ACHN (cell line): ENCODE measurements at places on chromosomes 5 and 9.

DNA sequence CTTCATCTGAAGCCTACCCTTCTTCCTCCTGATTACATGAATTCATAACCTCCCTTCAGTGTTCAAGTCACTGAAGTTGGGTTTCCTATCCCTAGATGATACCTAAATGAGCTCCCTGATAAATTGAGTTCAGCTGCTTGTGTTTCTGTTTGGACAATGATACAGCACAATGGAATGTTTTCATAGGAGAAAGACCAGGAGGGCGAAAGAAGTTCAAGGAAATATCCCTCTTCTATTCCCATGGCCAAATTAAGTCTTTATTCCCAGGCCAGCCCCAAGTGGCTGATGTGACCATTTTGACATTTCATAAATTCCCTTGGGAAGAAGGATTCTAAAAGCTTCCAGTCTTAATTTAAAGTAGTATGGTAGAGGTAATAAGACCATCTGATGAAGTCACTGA lies 555.8 kb upstream of the CLINT1 start:
- no peak for DNase-seq

- DNase-seq = no peak
Measured at GRCh38 chr5:1291611-1292080, 3.2 kb downstream of the TERT start.

GRCh38 chr5:76379316-76379715 lies 23.8 kb upstream of the IQGAP2 start:
- no peak for DNase-seq

DNA sequence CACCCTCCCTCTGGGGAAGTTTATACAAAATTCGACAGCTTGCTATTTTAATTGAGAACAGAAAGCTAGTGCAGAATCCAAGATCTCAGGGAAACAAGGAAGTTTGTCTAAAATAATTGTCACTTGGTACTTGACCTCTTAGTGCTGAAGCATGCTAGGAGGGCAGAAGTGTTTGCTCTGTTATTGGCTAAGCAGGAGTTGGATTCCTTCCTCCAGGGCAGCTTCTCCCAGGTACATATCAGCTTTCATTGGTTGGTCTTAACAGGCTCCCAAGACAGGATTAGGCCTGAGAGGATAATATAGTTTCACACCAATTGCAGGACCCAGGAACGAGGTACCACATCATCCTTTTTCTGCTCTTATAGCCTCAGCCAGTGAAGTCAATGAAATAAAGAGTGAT lies 432.8 kb downstream of the IRX1 start:
- no peak for DNase-seq

- no peak for DNase-seq
Measured at GRCh38 chr5:34045996-34046395, 3.0 kb upstream of the C1QTNF3 start.

GRCh38 chr5:103902893-103903292 lies 340.3 kb upstream of the NUDT12 start:
- no peak for DNase-seq

DNA sequence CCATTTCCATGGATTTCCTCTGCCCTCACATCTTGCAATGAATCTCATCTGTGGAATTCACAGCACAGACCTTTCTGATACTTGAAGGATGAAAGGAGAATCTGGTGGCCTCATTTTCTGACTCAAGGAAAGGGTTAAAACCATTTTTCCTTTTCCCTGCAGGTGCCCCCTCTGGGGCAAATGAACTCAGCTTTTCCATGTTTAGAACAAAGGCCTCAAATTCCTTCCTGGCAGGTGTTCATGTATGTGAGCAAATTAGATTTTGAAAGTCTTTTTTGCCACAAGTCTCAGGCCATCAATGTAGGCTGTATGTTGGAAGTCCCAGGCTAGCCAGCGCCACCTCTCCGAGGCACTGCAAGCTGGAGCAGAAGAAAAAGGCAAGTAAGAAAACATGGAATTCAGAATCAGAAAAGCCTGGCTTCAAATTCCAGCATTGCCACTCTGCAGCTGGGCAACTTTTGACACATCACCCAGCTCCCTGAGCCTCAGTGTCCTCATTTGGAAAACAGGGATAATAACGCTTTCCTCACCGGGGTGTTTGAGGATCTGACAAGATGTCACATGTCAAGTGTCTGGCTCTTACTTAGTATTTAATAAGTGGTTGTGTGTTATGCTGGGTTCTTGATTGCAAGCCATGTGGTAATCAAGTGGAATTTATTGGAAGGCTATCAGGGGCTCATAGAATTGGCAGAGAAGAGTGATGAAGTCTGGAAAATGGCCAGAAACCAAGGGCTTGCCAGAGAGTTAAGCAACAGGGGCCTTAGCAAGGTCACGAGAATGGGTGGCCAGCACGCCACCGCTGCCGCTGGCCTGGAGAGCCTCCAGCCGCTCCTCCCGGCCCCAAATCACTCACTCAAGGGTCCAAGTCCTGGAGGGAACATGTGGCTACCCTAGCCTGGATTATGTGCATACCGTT lies 48.4 kb upstream of the SMIM23 start:
- no peak for DNase-seq

- DNase-seq = no peak
Measured at GRCh38 chr9:93207860-93208734, 24.2 kb downstream of the WNK2 start.
